Ovary (tissue), 10 donors: ENCODE measurements at places on chromosomes 3 and 15. TPM values are rescaled to one million over a fixed set of nuclear protein-coding genes. Genes with fewer than 3 reads are reported as not detected.

- DNase-seq = no peak
- no peaks in the 10 kb centered on the region for H3K27me3 ChIP-seq
- H3K36me3 ChIP-seq = no peaks in the 10 kb centered on the region
- no peaks in the 10 kb centered on the region for H3K4me1 ChIP-seq
- H3K27ac ChIP-seq = no peak overlapping the region
Measured at GRCh38 chr3:151299006-151299405, 17.6 kb downstream of the GPR87 start.

DNA sequence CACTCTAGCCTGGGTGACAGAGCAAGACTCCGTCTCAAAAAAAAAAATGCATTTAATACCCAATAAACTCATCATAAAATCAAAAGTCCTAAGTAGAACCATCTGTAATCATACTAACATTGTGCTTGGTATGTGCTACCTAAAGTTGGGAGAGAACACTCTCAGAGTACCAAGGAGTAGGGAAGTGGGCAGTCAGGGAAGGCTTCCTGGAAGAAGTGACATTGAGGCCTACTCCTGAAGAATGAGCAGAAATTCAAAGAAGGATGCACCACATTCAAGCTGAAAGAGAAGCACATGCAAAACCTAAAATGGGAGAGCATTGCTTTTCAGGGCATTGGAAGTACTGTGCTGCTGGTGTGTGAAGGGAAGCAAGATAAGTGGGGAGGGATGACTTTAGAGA is 54.1 kb downstream of the TLE3 start:
- H3K27me3 ChIP-seq = no peaks in the 10 kb centered on the region
- H3K36me3 ChIP-seq = no peaks in the 10 kb centered on the region
- no peak overlapping the region for H3K4me3 ChIP-seq

GRCh38 chr15:77138167-77138522 is 67.2 kb upstream of the TSPAN3 start:
- H3K27me3 ChIP-seq = no peaks in the 10 kb centered on the region
- H3K4me3 ChIP-seq = no peak overlapping the region
- H3K4me1 ChIP-seq = no peaks in the 10 kb centered on the region

DNA sequence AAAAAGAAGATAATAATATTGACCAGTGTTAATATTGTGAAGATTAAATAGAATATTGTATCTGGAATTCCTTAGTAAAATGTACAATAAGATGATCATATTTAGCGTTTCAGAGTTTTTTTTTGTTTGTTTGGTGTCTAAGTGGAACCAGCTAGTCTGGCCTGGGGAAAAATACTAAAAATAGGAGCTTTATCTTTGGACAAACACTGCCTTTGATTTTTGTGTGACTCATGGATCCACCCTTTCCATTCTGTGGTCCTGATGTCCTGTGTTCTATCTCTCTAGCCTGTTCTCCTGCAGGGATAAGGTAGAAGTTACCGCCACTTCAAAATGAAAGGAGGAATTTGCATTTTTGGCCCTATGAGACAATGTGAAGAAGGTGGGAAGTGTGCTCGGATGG is 79.7 kb upstream of the CRBN start:
- no peak overlapping the region for H3K4me3 ChIP-seq
- no peaks in the 10 kb centered on the region for H3K4me1 ChIP-seq
- H3K36me3 ChIP-seq = no peaks in the 10 kb centered on the region

The ASB14 gene
- 0.05 TPM for polyA plus RNA-seq

The SKOR1 gene
- 0.05 TPM for polyA plus RNA-seq

The AHSG gene
- polyA plus RNA-seq = not detected
